ENCODE measurements at places on chromosomes 5 and 9.

DNA sequence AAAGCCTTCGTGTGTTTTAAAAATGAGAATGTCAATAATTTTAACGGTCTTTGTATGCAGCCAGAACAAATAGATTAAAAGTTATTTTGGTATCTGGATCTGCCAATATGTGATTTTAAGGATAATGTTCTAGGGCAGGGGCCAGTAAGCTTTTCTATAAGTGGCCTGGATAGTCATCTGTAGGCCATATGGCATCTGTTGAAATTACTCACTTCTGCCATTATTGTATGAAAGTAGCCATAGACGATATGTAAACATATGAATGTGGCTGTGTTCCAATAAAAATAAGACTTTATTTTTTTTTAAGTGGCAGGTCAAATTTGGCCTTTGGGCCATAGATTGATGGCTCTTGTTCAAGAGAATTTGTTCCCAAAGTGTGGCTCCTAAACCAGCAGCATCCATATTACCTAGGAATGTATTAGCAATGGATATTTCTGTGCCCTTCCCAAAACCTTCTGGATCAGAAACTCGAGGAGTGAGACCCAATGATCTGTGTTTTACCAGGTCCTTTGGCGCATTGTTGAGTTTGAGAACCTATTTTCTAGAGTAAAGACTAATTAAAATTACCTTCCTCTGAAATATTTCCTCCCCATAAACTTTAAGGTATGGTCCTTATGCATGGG is 55.9 kb downstream of the C6 start:
- DNase-seq, result no peak

GRCh38 chr9:73270967-73271721 is 119.5 kb downstream of the ANXA1 start:
- no peak for DNase-seq

GRCh38 chr9:132949709-132950108 is 5.3 kb upstream of the TSC1 start:
- no peak for DNase-seq

DNA sequence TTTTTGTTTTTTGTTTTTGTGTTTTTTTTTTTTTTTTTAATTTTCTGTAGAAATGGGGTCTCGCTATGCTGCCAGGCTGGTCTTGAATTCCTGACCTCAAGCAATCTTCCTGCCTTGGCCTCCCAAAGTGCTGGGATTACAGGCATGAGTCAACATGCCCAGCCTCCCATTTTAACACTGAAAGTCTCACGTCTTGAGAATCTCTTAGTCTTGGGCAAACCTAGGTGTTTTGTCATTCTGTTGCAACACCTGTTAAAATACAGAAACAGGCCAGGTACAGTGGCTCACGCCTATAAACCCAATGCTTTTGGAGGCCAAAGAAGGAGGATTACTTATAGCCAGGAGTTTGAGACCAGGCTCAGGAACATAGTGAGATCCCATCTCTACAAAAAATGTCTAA is 599.0 kb downstream of the TLR4 start:
- no peak for DNase-seq

DNA sequence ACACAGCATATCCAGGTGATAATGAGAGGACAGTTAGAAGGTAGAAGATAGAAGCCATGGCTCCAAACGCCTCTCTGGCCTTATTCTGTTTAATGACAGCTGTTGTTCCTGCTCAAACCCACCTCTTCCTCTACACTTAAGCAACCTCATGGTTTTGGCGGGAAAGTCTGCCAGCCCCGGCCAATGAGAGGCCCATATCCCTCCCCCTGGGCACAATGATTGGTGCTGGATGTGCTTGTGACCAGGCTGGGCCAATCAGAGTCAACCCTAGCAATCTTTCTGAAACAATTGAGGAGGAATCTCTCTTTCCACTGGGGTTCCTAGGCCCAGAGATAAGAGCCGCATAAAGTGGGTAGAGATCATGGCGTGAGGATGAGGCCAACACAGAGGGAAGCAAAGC is 4.8 kb upstream of the GFI1B start:
- DNase-seq, result no peak

DNA sequence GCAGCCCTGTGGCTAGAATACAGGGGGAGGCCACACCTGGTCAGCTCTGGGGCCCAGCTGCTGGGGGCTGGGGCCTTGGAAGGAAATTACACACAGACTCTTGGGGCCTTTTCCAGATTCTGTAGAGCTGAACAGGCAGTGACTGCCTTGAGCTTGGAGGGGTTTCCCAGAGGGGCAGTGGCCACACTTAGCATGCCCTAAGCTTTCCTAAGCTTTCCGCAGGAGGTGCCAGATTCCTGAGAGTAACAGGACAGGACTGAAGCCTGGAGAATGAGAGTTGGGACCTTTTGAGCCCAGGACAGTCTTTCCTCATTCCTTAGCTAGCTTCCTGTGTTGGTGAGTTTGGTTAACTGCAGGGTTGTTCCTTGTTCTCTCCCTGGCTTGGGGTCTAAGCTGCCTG is 1.4 kb downstream of the TBC1D13 start:
- DNase-seq, result no peak

DNA sequence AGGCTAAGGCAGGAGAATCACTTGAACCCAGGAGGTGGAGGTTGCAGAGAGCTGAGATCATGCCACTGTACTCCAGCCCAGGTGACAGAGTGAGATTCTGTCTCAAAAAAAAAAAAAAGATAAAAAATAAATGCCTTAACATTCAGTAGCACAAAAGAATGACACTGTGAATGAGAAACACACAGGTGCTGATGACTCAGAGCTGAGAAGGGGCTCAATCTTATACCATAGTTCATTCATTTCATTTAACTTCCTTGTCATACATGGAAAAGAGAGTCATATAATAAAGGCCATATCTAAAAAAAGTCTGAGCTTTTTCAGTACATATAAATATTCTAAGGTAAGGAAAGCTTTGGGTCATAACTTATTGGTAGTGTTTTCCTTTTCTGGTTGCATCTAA is 40.6 kb downstream of the WWC1 start:
- no peak for DNase-seq

- no peak for DNase-seq
Observed at GRCh38 chr5:120769312-120769872, 305.3 kb downstream of the PRR16 start.

Data from stimulated activated naive CD4-positive, alpha-beta T cell (primary cell).